Endothelial cell (in vitro differentiated cells): ENCODE measurements at places on chromosomes 5 and 9.

GRCh38 chr5:62282064-62282463 is 23.9 kb upstream of the KIF2A start:
- H3K27me3 ChIP-seq, result no peaks in the 10 kb centered on the region
- peaks cover 1% of the 10 kb centered on the region for H3K4me1 ChIP-seq
- H3K36me3 ChIP-seq, result no peaks in the 10 kb centered on the region
- no peak for DNase-seq
- no peak overlapping the region for H3K4me3 ChIP-seq

DNA sequence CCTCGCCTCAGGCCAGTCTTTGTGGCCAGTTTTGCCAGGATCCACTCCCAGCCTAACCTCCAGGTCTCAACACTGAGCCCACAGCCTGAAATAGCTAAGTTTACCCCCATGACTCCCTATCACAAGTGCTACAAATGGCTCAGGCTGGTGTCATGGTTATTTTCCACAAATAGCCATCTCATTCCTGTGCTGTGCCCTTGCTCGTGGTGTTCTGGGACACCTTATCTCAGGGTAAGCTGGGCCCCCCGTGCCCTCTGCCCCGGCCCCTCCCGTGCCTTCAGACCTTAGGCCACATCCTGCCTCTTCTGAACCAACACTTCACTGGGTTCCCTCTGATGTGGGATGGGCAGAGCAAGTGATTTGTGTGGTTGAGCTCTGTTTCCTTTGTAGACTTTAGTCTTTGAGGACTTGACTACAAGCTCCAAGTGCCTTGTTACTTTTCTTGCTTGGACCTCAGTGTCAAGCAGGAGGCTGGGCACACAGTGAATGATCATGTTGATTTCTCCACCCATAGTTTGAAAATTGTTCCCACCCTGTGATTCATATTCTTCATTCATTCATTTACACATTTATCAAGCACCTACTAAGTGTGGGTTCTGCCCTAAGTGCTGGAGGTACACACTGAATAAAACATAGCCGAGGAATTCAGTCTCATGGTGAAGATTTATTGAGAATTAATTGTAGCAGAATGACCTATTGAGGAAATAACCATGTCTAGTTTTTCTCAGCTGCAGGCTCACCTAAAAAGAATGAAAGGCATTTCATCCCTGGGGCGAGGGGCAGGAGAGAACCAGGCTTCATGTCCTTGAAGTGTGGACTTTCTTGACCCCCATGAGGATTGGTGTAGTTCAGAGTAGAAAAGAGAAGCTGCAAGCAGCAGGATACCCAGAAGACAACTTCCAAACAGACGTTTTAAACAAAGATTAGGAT is 84.5 kb upstream of the CTNNA1 start:
- H3K4me1 ChIP-seq, result peaks cover 5% of the 10 kb centered on the region
- H3K27me3 ChIP-seq, result peaks cover 4% of the 10 kb centered on the region
- H3K36me3 ChIP-seq, result no peaks in the 10 kb centered on the region
- no peak for DNase-seq
- no peak overlapping the region for H3K4me3 ChIP-seq

- H3K36me3 ChIP-seq, result no peaks in the 10 kb centered on the region
- DNase-seq, result no peak
- H3K4me1 ChIP-seq, result peaks cover 4% of the 10 kb centered on the region
- no peak overlapping the region for H3K27ac ChIP-seq
- peaks cover 25% of the 10 kb centered on the region for H3K27me3 ChIP-seq
Observed at GRCh38 chr9:126675147-126675467, 61.4 kb downstream of the LMX1B start.

DNA sequence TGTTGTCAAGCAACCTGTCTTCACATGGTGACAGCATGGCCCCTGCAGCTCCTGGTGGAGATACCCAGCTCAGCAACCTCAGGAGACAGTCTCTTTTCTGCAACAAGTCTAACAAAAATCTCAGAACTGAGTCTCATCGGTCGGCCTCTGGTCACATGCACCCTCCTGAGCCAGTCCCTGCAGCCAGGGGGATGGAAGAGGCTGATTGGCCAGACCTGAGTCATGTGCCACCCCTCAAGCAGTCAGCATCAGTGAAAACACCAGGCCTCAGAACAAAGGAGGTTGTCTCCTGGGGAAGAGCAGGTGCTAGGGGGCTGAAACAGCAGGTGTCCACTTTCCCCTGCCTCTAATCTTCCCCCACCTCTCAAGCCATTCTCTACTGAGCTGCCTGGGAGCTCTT is 54.4 kb downstream of the SMIM23 start:
- H3K27me3 ChIP-seq, result peaks cover 1% of the 10 kb centered on the region
- DNase-seq, result no peak

GRCh38 chr5:140292212-140293036 is 10.5 kb downstream of the PFDN1 start:
- H3K27me3 ChIP-seq, result peaks cover 5% of the 10 kb centered on the region
- peak overlapping the region; percentile 81 for H3K27ac ChIP-seq
- no peak overlapping the region for H3K4me3 ChIP-seq

DNA sequence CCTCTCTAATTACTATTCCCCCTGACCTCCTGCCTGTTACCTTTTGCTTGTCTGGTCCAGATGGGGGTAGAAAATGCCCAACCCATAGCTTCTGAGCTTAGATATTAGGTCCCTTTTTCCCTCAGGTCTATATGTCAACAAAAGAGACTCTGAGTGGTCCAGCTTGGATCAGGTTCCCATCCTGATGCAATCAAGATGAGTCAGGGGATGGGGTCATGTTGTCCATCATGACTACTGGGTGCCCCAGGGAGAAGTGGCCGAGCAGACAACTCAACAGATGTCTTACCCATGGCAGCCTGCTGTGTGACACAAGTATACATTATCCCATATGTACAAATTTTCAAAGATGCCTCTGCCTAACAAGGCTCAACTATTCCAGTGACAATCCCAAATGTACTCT is 9.1 kb upstream of the ANKH start:
- no peak overlapping the region for H3K27ac ChIP-seq
- peaks cover 6% of the 10 kb centered on the region for H3K27me3 ChIP-seq
- no peak overlapping the region for H3K4me3 ChIP-seq
- H3K36me3 ChIP-seq, result no peaks in the 10 kb centered on the region
- no peak for DNase-seq
